ENCODE measurements at places on chromosomes 11 and 22. TPM values are rescaled to one million over a fixed set of nuclear protein-coding genes. Genes with fewer than 3 reads are reported as not detected.

GRCh38 chr22:44754998-44755397 lies 2.6 kb downstream of the ARHGAP8 start:
- no peak overlapping the region for H3K27ac ChIP-seq
- no peak overlapping the region for H3K4me3 ChIP-seq
- no peak for DNase-seq

DNA sequence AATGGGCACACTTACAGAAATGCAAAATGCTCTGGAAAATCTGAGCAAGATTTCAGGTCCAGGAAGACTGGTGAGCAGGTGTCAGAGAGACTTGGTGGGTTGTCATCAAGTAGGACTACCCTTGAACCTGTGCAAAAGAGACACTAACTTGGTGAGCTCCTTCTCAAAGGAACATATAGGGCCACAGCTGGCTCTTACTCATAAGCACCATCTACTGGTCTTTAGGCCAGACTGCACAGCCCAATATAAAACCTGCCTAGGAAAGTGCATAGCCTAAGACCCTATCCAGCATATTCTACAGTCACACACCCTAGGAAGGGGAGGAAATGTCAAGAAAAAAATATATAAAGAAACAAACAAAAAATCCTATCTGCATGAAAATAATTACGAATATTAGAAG lies 18.2 kb upstream of the OR10W1 start:
- H3K4me1 ChIP-seq = no peaks in the 10 kb centered on the region
- no peaks in the 10 kb centered on the region for H3K36me3 ChIP-seq
- no peak overlapping the region for H3K4me3 ChIP-seq
- H3K27me3 ChIP-seq = no peaks in the 10 kb centered on the region
- H3K27ac ChIP-seq = no peak overlapping the region

DNA sequence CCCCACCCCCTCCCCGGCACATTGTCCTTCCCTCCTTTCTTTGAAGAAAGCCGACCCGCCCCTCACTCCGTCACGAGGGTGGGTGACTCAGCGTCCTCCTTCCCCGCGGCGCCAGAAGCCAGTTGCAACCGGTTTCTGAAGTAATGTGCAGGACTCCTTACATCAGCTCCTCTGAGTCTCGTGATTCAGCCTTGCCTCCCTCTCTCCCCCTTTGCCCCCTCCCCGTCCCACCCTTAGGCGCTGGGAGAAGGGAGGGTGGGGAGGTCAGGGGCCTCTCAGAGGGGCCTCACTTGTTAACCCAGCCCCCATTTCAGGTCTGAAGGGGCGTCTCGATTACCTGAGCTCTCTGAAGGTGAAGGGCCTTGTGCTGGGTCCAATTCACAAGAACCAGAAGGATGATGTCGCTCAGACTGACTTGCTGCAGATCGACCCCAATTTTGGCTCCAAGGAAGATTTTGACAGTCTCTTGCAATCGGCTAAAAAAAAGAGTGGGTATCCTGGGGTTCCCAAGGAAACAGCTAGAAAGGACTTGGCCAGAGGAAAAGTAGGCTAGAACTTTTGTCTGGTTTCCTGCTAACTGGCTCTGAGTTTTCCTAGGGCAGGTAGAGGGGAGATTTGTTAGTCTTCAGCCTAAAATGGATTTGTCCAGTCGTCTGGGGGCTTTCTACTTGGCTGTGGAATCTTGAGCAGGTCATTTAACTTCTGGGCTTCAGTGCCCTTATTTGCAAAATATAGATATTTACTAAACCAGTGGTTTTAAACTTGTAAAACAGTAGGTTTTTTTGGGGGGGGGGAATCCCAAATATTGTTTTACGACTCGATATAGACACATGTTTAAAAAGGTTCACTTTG lies 1.1 kb downstream of the SLC3A2 start:
- peaks cover 42% of the 10 kb centered on the region for H3K4me1 ChIP-seq
- H3K27ac ChIP-seq = peak overlapping the region; percentile 98
- no peaks in the 10 kb centered on the region for H3K27me3 ChIP-seq
- peak overlapping the region; percentile 96 for H3K4me3 ChIP-seq
- DNase-seq = peak; percentile 93

DNA sequence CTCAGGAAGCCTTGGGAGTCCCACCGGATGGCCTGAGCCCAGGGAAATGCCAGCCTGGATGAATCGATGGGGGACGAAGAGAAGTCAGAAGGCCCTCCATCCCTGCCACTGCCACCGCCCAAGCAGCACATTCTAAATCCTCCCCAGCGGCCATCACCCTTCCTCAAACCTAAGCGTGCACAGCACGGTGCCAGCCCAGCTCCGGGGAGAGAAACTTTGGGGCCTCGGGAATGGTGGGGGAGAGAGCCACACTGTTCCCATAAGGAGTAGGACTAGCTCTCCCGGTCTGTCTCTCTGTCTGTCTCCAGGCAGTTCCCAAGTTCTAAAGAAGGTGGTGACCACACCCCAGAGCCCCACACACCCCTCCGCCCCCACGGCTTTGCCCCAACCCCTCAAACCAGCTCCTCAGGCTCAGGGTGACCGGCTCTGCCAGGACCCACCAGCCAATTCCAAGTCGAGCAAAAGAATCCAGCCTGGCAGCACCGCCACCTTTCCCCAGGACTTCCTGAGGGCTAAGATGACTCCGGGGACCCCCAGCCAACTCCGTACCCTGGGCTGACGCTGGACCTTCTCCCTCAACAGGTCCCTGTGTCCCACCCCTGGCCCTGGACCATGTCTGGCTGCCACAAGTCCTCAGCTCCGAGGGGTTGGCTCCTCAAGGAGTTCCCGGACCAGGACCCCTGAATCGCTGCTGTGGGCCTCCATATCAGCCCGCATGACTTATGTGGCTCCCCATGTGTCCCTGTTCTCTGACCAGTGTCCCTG lies 2.7 kb downstream of the AHNAK start:
- no peak for DNase-seq
- H3K4me1 ChIP-seq = peaks cover 69% of the 10 kb centered on the region
- peak overlapping the region; percentile 88 for H3K27ac ChIP-seq
- peak overlapping the region; percentile 86 for H3K4me3 ChIP-seq

- no peak for DNase-seq
- no peaks in the 10 kb centered on the region for H3K27me3 ChIP-seq
- no peaks in the 10 kb centered on the region for H3K36me3 ChIP-seq
- no peak overlapping the region for H3K4me3 ChIP-seq
These were observed 115.9 kb downstream of the CEP164 start for GRCh38 chr11:117443266-117444186.

The SHANK3 gene
- total RNA-seq = 0.67 TPM

The CSNK2A3 gene
- not detected for total RNA-seq

The PKNOX2 gene
- total RNA-seq = not detected

The GGT1 gene
- 23.4 TPM for total RNA-seq

The OR2AG2 gene
- total RNA-seq = not detected
